ENCODE measurements at places on chromosomes 7 and 10.

DNA sequence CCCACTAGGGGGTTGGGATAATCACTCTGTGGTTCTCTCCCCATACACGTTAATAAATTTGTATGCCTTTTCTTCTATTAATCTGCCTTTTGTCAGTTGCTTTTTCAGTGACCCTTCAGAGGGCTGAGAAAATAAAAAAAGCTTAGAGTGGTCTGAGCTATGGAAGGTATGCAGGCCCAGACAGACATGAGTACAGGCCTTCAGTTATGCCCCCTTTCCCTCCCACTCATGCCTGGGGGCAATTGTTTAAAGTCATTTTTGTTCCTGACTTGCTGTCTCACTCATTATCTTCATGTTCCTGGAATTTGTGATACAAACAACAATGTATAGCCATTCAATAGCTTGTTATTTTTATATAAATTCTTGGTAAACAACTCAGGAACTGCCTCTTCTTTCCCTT lies 170.8 kb downstream of the AKR1D1 start:
- no peak for DNase-seq

DNA sequence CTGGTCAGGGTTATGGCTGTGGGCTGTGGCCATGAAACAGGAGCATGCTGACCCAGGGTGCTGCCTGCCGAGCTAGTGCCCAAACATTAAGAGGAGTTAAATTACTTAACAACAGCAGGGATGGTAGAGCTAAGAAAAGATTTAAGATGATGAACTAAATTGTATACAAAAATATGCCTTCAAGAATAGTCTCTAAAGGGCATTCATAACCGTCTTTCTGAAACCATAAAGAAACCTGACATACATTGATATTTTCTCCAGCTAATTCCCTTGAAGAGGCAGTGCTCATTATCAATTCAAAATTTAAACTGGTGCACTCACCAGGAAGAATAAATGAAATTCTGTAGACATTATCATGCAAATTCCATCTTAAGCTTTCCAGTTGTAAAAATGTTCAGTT lies 265.8 kb upstream of the TAC1 start:
- no peak for DNase-seq

DNA sequence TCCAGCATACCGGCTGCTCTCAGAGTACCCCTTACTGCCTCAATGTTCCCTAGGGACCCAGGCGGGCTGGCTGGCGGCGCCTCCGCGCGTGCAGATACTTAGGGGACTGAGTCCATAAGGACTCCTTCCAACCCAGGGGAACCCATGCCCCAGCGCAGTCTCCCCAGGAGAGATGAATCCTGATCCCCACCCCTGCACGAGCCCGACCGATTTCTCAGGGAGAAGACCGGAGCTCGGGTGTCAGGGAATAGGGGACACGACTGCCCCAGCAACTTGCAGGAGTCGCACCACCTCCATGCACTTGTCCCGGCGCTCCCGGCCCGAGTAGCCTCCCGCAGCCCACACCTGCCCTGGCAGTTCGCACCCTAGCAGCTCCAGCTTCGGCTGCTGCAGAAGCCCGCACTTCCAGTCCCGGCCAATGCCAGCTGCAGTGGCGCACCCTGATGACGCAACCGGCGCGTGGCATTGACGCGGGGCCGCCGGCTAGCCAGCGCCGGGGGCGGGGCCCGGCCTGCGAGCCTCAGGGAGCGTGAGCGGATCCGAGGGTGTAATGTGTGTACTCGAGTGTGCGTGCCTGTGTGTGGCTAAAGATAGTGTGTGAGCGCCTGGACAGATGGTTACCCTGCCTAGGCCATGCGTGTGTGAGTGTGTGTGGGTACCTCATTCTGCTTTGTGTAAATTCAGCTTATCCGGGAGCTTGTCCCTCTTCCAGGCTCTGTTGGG lies at the start of gene GPAM:
TSS of gene GPAM (minus strand) at position 437 of the 723 bp plus-strand sequence. CDS start 1,981 bp downstream, outside the sequence.
- DNase-seq = peak; percentile 98

- DNase-seq = no peak
Observed at GRCh38 chr7:82158327-82158726, 285.2 kb downstream of the CACNA2D1 start.
